ENCODE measurements at places on chromosomes 7 and 10.

- no peak for DNase-seq
Observed at GRCh38 chr7:139568346-139568675, 44.8 kb downstream of the CLEC2L start.

DNA sequence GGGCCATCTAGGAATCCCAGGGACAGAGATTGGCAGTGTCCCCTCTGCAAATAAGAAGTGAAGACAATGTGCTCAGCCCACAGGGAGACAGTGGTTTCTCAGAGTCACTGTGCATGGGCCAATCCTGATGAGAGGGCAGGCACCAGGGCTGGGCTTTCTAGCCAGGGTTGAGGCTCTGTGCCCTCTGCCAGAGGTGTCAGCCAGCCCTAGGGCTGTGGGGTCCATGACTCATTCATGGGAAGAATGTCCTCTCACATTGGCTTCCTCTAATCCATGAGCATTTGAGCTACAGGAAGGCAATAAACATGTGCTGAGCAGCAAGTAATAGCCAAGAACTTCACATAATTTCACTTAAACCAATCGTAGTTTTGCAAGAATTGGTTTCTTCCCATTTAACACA, 482.0 kb upstream of the MGMT start:
- DNase-seq, result no peak

DNA sequence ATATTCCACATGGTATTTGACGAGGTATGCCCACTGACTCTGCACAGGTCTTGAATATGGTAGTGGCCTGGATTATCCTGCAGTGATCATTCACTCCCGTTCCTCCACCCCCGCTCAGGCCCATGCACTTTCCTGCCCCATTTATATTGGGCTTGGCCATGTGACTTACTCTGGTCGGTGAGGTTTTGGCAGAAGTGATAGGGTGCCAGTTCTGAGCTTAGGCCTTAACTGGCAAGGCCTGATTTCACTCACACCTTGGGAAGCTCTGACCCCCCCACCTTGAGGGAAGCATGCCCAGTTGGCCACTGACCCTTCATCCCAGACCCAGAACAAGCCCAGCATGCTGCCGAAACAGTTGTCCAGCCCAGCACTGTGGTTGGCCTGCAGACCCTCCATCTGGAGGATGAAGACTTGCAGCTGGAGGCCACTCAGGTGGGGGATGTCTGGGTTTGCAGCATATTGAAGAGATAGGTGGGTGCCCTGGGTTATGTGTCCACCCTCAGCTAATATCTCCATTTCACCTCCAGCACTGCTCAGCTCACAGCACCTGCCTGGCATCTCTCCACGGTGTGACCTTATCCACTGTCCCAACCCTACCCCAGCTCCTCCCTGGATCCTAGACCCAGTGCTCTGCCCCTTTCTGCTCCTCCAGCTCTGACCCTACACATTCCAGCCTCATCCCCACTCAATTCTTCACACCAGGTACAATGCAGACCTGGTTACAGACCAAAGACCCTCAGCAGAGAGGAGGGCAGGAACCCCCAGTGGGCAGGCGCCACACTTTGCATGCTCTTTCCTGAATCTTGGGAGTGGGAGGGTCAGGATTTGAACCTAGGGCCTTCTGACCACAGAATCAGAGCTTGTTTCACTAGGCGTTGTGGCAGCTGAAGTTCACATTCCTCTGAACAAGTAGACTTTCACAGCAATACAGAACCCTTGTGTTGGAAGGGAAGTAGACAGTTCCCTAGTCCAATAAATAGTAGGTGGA, 138.1 kb upstream of the CHST15 start:
- DNase-seq, result no peak

DNA sequence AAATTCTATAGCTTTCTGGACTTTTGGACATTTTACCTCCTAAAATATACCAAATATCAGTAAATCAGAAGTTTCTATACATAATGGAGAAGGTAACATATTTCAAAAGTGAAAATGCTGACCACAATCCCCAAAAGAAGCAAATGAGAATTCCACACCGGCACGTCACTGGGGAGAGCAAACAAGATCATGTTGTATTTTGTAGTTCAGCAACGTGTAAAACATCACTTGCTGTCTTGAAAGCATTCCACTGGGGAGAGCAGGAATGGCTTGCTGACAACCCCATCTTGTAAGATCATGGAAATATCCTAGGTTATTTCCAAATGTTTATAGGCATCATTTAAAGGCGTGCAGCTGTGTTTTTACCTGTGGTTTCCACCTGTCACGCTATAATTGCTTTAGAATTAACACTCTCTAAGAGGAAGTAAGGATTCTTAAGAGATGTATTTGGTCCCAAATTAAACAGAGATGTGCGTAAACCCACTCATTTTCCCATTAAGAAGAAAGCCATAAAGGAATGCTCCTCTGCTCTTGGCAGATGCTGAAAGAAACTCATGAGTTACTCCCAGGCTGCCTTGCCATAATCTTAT, 397.1 kb upstream of the POT1 start:
- no peak for DNase-seq

GRCh38 chr10:129441372-129442009, 25.6 kb upstream of the MGMT start:
- no peak for DNase-seq

- DNase-seq, result no peak
Observed at GRCh38 chr7:128407751-128408708, 1.8 kb downstream of the IMPDH1 start.

DNA sequence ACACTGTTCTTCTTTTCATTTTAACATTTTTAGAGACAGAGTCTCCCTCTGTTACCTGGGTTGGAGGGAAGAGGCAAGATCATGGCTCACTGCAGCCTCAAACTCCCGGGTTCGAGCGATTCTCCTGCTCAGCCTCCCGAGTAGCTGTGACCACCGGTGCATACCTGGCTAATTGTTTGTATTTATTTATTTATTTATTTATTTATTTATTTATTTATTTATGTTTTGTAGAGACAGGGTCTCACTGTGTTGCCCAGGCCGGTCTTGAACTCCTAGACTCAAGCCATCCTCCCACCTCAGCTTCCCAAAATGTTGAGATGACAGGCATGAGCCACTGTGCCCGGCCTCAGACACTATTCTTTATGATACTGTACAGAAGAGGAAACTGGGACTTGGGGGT, 1176.6 kb upstream of the AUTS2 start:
- DNase-seq, result no peak

- DNase-seq, result no peak
Observed at GRCh38 chr7:140260352-140261104, 83.7 kb upstream of the KDM7A start.

- DNase-seq, result no peak
Observed at GRCh38 chr10:133466683-133467275, 13.0 kb downstream of the SCART1 start.

DNA sequence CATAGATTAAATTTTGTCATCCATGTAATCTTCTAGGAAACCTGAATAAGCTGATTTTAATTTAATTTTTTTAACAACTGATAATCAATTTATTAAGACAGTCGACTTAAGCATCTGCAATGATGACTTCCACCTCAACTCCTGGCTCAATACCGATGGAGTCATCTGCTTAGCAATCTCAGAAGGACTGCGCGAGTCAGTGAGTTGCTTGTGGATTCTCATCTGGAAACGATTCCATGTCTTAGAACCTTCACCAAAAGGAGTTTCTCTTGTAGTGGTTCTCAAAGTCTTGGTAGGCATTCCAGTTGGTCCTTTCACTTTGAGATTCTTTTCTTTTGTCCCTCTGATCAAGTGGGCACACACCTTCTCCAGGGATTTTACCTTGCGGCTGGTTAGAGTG, 85.5 kb downstream of the XRCC2 start:
- no peak for DNase-seq

DNA sequence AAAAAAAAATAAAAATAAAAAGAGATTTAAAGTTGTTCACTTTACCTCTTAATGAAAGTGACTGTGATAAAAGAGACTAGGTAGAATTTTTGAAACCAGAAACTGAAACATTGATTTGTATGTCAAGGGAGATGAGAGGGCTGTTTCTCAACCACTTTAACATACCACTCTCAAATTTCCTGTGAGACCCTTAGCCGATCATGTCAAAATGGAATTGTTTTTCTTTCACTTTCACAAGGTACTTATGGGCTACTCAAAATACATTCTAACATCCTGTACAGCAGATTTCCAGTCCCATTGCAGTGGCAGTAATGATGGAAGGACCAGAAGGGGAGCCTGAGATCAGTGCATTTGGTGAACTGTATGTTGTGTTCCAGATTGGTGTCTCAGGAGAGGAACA, 261.2 kb downstream of the PPP1R3A start:
- DNase-seq, result no peak

- no peak for DNase-seq
Observed at GRCh38 chr7:94949532-94949931, 42.1 kb downstream of the PPP1R9A start.

DNA sequence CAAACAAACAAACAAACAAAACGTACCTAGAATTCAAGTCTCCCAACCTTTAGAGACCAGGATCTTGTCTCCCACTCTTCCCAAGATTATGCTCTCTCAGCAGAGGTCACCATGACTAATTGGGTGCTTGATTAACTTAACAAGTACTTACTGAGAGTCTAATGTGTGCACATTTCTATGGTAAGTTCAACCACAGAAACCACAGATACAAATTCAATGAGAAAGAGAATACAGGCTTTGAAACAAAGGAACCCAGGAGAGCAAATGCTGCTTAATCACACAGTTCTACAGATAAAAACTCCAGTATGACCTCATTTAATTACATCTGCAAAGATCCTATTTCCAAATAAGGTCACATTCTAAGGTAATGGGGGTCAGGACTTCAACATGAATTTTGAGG, 142.8 kb downstream of the DNAJC1 start:
- no peak for DNase-seq

DNA sequence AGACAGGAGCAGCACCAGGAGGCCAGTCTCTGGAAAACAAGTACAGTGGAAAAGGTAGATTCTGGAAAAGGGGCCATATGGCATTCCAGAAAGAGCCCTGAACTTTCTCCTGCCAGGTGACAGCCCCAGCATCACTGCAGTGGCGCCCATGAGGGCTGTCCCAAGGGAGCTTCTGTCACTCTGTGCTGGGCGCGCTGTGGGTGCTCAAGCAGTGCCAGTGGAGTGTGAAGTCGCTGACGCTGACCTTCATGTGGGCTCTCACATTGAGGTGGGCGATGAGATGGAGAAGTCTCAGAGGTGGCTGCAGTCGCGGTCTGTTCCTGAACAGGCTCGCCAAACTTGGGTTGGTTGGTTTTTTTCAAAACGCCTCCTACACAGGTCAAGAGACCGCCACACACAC, 38.2 kb downstream of the FKBP6 start:
- no peak for DNase-seq

- DNase-seq, result no peak
Observed at GRCh38 chr10:127318396-127318795, 122.0 kb upstream of the INSYN2A start.

GRCh38 chr7:157938211-157938610, 601.4 kb downstream of the DNAJB6 start:
- no peak for DNase-seq

GRCh38 chr10:113985297-113985844, 58.3 kb upstream of the ADRB1 start:
- no peak for DNase-seq

GRCh38 chr7:94160719-94161435, 156.7 kb upstream of the BET1 start:
- no peak for DNase-seq

- no peak for DNase-seq
Observed at GRCh38 chr10:49150426-49150825, 16.6 kb upstream of the FAM170B start.

- no peak for DNase-seq
Observed at GRCh38 chr7:81430761-81431160, 339.1 kb downstream of the HGF start.

DNA sequence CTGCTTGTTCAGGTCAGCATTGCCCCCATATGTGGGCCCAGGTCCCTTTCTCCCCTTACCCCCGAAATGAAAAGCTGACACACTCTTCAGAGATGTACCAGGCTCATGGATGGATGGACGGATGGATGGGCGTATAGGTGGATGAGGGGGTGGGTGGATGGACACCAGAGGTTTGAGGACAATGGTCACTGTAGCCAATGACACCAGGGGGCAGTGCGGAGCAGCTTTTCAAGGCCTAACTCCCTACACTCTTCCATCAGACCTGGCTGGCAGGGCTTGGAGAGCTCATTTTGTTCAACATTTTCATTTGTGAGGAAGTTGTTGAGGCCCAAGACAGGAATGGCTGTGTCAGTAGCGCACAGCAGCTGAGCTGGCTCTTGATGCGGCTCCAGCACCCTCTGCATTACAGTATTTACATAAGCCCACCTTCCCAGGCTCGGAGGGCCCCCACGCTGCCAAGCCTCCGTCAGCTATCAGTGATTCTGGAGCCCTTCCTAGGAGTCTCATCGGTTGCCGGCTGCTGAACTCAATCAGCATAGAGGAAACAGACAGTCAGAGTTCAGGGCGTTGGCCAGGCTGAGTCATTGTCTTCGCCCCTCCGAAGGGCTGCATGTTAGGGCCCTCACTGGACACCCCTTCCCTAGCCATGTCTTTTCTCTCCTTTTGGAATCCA, 11.6 kb upstream of the FFAR4 start:
- peak; percentile 73 for DNase-seq

DNA sequence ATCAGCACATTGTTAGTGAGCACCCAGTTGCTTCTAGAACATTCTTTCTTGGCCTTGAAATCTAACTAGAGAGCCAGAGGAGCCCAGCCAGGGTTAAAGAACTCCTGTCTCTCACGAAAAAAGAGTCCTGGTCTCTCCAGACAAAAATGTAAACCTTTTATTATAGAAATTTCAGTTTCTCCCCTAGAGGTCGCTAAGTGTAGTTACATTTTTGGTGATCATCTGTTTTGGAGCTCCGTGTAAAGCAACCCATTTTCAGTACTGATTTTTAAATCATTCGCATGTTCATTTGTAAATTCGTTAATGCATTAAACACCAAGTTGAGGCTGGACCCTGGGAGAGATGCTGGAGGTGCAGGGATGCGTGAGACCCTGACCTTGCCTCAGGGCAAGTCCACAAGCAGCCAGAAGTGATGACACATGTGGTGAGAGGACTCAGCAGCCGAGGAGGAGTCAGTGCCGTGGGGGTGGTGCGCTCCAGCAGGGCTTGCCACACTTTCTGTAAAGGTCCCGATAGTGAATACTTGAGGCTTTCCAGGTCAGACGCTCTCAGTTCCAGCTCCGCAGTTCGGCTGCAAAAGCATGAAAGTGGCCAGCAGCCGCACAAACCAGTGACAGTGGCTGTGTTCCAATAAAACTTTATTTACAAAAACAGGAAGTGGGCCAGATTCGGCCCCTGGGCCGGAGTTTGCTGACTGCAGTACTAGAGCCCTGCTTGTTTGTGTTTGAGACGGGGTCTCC, 578.6 kb upstream of the FOXK1 start:
- DNase-seq, result no peak

DNA sequence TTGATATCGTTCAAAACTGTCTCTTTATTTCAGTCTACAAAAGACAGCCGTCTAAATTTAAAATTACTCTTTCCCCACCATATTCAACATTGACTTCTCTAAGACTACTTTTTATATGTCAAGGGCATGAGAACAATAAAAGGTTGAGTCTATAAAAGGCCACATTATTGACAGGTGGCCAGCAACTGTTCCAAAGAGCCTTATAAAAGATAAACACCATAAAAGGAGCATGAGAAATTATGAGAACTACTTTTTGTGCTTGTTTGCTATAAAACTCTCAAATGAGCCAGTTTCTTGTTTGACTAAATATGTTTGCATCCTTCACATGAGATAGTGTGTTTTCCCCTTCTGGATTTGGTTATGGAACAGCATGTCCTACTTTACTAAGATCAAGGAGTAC, 189.2 kb downstream of the THSD7A start:
- DNase-seq, result no peak

Measured in BE2C (cell line).